Activated effector memory CD4-positive, alpha-beta T cell treated with Interleukin-2 at 50 U/mL for 16 hours (primary cell): ENCODE measurements at places on chromosomes 7 and 10.

- DNase-seq = no peak
Observed at GRCh38 chr7:13946181-13946580, 43.3 kb downstream of the ETV1 start.

GRCh38 chr7:123131556-123131955 is 68.2 kb downstream of the SLC13A1 start:
- no peak for DNase-seq

- DNase-seq = no peak
Observed at GRCh38 chr7:154304740-154305700, 252.8 kb downstream of the DPP6 start.

GRCh38 chr7:137146012-137146455 is 197.5 kb downstream of the PTN start:
- no peak for DNase-seq

GRCh38 chr7:44471436-44471835 is 19.0 kb downstream of the NUDCD3 start:
- no peak for DNase-seq

DNA sequence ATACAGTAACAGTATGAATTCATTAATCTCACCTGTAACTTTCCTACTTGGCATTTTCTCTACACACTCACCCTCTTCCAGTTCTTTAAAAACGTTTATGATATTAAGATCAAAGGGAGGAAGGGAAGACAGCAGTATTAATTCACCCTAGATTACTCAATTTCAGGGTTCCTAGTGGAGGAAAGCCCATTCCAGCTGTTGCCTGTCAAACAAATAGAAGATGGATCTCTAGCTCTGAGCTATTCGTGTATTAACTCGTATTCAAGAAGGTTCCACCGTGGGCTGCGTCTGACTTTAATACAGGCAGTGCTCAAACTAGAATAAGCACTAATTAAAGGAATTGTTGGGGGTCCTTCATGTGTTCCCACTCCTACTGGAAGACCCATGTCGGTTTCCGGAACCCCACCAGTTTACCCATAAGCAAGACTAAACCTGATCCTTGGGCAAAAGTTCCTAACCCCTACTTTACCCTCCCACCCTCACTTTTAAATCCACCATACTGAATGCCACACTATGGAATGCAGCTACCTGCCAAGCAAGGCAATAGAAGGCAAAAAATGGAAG is 2.1 kb downstream of the NANOS1 start:
- DNase-seq = no peak

DNA sequence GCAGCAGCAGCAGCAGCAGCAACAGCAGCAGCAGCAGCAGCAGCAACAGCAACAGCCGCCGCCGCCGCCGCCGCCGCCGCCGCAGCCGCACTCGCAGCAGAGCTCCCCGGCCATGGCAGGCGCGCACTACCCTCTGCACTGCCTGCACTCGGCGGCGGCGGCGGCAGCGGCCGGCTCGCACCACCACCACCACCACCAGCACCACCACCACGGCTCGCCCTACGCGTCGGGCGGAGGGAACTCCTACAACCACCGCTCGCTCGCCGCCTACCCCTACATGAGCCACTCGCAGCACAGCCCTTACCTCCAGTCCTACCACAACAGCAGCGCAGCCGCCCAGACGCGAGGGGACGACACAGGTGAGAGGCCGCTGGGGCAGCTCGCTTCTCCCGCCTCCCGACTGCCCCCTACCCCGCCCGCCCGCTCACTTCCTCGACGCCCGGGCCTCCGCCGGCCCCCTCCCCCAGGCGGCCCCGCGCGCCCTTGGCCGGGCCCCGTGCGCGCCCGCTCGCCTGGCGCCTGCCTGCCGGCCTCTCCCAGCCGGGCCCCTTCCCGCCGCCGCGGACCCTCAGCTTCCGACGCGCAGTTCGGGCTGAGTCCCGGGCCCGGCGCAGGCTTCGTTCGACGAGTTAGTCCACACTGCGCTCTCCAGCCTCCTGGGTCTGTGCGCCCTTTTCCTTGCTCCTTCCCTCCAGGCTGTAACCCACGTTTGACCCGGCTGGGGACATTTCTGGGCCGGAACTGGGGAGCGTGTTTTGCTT is 882 bp downstream of the DLX6 start:
- no peak for DNase-seq

DNA sequence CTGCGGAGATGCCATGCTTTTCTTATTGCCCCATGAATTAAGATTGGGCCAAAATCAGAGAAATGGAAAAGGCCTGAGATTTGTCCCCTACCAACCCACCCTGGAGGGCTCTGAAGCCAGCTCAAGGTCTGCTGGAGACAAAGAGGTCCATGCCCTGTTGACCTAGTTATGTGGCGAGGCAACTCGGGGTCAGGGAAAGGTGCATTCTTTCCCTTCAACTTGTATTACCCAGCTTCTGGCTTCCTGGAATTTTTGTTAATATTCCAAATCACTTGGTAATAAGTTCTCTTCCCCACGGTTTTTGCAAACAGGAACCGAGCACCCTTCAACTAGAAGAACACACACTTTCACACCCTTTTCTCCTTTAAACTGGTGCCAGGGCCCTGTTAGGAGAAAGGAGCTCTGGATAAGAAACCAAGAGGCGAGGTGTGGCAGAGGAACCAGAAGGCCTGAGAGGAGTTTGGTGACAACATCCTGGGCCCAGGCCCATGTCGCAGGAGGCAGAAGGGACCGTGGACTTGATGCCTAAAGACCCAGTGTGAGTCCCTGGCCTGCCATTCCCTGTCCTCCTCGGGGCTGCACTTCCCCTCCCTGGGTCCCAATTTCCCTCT is 12.5 kb upstream of the SFRP5 start:
- DNase-seq = no peak

DNA sequence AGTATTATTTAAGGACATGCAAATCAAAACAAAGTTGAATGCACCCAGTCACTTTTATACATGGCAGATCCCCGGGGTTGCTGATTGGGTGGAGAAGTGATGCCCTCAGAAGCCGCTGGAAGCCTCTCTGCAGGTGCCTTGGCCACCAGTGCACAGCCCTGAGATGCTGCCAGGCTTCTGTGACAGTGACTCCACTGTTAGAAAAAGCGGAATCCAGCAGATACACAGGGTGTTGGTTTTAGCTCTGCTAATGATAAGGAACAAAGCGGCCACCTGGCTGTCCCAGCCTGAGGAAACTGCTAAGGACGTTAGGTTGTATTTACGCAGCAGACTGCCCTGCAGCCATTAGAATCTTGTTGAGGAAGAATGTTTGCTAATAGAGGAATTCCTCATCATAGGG is 47.5 kb downstream of the JAKMIP3 start:
- DNase-seq = no peak

DNA sequence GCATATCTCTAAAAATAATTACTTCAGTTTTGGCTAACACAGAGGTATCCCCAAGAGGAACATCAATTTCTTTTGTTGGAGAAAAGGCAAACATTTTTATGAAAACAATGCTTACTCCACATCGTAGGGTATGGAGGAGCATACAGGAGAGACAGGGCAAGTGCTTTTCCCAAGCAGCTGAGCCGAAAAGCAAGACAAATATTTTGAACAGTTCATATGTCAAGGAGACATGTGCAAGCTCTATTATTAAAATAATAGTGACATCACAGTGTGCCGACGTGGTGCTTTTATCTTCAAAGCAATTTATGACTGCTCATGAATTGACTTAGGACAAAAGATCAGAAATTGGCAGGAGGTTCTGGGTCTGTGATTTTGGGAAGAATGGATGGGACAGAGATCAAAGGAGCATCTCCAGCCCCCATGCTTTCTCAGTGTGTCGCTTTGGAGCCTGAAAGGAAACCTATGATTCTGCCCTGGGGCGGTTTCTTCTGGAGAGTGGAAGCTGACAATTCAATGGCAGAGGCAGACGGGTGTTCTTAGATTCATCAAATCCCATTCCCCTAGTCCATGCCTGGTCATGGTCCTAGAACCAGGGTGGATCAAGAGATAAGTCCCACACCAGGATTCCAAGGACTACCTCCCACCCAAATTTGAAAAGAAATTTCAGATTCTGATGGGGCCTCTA is 97.1 kb downstream of the JCAD start:
- DNase-seq = no peak

DNA sequence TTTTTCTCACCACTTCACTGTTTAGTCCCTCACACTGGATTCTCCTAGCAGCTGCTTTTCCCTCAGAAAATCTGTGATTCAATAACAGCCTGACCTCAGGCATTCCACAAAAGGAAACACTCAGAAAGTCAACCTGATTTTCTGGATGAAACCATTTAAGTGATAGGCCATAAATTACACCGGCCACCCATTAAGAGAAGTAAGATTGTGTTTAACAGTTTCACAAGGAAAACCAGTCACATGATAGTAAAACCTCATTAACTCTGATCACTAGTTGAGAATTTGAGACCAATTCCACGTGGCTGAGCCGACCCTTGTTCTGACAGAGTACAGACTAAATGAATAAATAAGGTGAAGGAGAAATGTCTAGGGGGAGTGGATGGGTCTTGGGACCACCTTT is 7.7 kb downstream of the GRM8 start:
- DNase-seq = no peak

DNA sequence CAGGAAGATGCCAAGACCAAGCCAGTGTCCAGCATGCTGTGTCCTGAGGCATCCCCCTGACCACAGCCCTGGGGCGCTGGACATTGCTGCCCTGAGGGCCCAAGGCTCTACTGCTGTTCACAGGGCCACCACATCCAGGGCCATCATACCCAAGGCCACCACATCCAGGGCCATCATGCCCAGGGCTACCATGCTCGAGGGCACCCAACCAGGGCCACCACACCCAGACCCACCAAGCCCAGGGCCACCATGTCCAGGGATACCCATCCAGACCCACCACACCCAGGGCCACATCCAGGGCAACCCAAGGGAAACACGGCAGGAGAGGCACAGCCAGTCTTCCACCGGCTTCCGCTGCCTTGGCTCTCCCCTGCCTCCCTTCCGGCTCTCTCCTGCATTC is 17.1 kb downstream of the STK32C start:
- no peak for DNase-seq

DNA sequence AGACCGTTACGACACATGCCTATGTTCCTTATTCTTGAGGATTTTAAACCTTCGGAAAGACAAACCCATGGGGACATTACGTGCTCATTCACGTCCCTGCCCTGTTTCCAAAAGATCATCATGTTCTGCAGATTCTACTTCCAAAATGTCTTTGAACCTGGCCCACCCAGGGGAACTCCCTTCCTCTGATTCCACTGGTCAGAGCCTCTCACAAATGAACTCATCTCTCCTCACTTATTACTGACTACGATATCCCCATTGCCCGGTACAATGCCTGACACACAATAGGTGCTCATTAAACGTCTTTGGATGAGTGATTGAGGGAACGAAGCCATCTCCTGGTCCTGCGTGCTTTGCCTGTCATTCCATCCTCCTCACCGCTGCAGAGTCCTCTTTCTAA is 168.3 kb upstream of the RNF32 start:
- DNase-seq = no peak

DNA sequence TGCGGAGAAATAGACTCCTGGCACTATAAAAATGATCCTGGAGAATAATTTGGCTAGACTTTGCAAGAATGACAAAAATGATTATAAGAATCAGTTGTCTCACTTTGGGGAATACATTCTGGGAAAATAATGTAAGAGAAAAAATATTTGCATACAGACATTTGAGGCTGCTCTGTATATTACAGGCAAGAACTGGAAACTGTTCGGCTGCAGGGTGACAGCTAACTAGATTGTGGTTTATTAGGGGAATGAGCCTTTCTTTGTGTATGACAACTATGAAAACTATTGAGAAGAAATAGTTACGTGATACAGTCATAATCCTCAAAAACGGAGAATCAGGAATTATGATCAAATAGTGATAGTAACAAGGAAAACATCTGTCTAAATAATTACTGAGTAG is 8.6 kb downstream of the TRIM56 start:
- no peak for DNase-seq

- DNase-seq = no peak
Observed at GRCh38 chr10:99266383-99266782, 30.7 kb upstream of the HPSE2 start.
